ENCODE measurements at places on chromosomes 6 and 20.
A peak's percentile ranks its signal among the peaks of the same experiment; 100 is the strongest.

DNA sequence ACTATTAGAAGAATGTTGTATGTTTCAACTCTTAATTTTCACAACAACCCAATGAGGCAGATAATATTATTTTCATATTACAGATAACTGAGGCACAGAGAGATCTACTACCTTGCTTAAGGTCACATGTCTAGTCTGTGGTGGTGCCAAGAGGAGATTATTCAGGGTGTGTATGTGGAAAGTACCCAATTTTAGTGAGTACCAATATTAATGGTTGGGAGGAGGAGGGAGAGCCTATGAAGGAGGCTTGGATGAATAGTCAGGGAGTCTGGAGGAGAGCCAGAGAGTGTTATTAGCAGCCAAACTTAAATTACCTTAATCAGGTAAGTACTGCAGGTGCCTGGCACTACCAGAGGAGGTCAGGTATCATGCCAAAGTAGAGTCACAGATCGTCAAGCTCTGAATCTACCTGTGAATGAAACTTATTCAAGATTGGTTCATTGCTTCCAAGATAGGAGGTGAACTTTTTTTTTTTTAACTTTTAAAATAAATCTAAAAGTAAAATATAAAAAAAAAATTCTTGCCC is 10.9 kb upstream of the CALHM6 start:
- DNase-seq: no peak

GRCh38 chr20:39004508-39004907 is 42.4 kb downstream of the DHX35 start:
- no peak for DNase-seq

GRCh38 chr6:29553268-29554057 is 6.1 kb downstream of the UBD start:
- peak; percentile 9 for DNase-seq

GRCh38 chr6:119312875-119313338 is 36.7 kb downstream of the MAN1A1 start:
- DNase-seq: no peak
